ENCODE measurements at places on chromosomes 4 and X.
A peak's percentile ranks its signal among the peaks of the same experiment; 100 is the strongest.

GRCh38 chr4:77104791-77105540 is 29.2 kb upstream of the CCNI start:
- DNase-seq: no peak

GRCh38 chr4:76965866-76966579 is 16.5 kb downstream of the SEPTIN11 start:
- DNase-seq: no peak

DNA sequence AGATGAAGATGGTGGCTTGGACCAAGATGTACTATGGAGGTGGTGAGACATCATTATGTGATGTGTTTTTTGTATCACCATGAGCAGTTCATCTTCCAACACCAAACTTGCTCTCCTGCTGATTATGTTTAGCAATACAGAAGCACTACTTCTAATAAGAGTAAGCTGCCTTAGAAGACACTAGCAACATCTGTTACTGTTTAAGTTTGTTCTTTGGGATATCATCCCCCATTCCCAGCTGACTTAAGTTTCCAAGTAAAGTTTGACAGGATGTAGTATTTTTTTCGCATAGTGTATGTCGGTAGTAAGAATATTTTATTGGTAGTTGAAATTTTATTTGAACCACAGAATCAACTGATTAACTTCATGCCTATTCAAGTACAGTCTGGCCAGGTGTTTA is 123.5 kb upstream of the BMPR1B start:
- peak; percentile 38 for DNase-seq

DNA sequence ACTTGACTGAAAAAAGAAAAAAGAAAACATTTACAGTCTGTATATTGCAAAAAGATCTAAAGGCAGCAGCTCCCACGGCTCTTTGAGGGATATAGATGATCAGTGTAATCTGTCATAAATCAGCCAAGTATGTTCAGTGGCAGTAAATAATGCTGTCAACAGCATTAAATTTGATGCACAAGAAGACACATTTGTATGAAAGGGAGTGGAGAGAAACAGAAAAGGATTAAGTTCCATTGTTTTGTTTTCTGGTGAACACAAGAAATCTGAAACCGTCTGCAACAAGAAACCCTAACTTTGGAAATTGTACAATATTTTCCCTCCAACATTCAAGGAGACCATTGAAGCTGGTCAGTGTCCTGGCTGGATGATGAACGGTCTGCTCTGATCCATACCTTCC is 27.6 kb upstream of the C1QTNF7 start:
- no peak for DNase-seq

DNA sequence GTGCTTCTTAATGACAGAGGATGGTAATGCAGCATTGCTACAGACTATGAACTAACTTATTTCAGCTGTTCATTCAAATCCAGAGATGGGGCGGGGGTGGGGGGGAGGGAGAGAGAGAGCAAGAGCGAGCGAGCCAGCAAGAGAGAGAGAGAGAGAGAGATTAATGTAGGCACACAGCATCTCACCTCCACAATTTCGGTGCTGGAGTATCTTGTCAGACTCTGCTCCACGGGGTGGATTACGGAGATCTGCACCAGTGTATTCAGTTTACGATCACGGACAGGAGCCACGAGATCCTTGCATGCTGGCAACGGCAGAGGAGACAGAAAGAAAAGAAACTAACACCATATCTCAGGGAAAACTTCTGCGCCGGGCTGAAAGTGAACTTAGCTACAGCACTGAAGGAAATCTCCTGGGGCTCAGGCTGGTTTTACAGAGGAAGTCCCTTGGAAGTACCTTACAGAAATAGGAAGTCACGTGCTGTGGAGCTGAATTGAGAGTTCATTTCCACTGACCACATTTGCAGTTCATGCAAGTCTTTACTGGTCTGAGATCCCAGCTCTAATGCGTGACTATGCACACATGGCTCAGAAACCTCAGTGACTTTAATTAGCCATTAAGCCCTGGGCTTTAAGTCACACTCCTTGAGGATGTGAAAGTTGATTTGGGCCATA is 440.9 kb downstream of the INPP4B start:
- DNase-seq: peak; percentile 69

- no peak for DNase-seq
These were observed 19.2 kb downstream of the MEPE start for GRCh38 chr4:87851953-87852352.

GRCh38 chr4:24103434-24104157 is 213.7 kb upstream of the PPARGC1A start:
- no peak for DNase-seq

DNA sequence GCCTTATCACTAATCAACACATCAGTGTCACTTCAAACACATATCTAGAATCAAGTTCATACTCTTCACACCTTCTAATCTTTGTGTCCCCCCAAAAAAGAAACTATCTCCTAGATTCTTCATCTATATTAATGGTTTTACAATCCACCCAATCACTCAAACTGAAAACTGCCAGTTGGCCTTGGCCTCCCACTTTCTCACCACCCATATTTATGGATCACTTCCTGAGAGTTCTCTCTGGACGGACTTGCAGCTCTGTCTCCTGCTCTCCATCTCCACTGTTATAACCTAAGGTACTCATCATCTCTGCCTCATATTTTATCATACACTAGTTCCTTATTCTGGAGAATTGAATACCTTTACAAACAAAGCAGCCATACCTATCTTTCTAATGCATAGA is 106.1 kb upstream of the ATOH1 start:
- DNase-seq: no peak

DNA sequence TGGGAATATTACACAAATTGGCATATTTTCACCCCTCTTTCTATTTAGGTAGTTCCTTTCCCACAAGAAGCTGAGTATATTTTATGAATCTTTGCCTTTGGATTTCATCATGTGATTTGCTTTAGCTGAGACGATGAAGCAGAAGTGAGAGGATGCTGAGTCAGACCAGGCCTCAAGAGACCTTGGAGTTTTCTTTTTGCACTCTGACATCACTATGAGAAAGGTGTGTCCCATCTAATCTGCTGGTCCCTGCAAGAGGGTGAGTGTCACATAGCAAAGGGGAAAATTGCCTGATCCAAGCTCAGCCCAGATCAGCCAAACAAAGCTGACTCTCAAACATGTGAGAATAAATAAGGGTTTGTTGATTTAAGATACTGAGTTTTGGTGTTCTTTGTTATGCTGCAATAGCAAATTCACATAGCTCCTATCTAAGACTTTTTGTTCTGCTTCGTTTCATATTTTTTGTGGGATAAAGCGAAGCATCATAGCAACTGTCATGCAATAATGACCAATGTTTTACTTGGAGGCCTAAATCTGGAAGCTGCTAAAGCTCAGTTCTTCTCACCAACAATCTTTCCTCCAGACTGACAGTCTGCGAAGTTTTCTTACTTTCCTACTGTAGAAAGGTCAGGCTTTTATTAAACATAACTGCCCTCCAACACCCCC is 176.9 kb downstream of the PDHA2 start:
- DNase-seq: no peak

DNA sequence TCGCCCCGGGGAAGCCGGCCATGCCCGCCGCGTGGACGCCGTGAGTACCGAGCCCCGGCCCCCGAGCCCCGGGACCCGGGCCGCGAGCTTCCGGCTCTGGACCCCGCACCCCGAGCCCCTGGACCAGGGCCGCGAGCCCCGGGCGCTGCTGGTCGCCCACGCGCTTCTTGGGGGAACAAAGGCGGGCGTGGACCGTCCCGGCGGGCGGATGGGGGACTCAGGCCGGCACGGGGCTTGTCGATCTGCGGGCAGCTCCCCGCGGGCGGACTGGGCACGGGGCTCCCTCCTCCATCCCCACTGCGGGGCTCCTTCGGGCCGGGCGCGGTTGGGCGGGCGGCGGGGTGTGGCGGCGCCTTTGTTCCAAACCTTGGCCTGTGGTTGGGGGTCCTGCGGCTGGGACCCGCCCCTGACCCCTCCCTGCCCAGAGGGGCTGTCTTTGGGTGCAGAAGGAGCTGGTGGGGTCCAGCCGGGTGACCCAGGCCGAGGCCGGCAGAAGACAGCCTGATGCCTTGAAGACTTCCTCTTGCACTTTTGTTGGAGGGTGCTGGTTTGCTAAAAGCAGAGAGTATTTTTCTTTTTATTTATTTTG is 25.2 kb upstream of the ADD1 start:
- no peak for DNase-seq

DNA sequence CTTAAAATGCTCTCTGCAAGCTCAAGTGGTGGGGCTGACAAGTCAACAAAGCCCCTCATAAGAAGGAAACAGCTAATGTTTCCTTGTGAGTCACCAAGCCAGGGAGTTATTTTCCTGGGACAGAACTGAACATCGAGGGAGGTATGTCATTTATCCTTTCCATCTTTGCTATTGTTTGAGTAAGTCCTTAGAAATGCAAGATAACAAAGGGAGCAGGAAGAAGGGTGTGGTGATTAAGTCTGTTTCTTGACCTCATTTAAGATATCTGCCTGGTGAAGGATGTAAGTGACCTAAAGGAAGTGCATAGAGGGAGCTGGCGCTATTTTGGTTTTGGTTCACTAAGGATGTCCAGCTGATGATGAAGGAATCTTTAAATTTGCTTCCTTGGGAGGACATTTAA is 39.9 kb downstream of the ATG4A start:
- DNase-seq: no peak

DNA sequence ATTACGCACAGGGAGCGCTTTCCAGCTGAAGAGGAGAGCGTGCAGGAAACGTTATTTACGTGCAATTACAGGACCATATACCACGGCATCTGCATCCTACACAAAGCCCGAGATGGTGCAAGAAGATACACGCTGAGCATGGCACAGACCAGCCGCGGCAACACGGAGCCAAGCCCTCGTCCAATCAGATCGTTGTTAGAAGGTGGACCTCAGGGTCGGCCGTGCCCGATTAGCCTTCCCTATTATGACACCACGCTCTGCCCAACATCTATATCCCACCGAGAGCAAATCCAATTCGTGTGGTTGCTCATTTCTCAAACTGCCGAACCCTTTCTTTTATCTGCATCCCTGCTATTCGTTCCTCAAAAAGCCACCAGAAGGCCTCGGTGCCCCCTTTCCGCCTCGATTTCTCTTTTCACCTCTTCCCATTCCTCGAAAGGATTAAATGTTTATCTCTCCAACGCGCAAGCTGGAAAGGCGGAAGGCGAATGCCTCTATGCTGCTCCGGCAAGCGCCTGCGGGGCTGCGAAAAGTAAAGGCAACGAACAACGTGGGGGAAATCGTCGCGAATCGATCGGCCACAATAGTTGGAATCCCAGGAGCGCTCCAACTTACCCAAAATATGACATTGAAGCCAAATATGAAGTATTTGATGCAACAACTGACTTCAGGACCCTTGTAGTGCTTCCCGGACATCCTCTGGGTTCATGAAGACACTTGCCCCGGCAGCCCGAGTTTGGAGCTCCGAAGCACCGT is 702 bp downstream of the TSPAN5 start:
- peak; percentile 42 for DNase-seq

GRCh38 chr4:46653842-46654241 is 255.2 kb downstream of the COX7B2 start:
- no peak for DNase-seq

DNA sequence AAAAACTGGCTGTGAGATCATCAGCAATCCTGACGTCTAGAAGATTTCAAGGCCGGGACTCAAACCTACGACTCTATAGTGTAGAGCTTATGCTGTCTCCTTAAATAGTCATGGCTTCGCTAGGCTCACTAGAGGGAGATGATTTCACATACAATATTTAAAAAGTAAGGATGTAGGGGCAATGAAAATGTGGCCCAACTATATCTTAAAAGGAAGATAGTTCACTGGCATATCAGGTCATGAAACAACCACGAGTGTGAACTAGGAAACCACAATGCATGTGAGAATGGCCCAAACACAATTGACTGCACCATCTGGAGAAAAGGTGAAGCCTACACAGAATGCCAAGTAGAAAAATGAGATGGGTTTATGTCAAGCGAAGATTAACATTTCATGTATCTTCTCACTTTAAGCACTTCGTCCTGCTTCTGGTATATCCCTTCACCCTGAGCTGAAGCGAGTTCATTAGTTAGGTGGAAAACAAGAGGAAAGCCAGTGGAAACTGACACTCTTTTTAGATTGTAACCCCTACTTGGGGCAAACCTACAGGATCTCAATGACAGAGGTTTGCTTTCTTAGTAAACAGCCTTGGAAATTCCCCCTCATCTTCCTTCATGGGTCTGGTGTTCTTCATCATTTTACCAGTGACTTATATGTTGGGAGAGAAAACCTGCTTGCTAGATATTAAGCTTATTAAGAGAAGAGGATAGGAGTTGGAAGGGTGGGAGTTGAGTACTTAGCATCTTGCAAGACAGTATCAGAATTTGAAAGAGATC is 17.4 kb downstream of the FAM9C start:
- no peak for DNase-seq

DNA sequence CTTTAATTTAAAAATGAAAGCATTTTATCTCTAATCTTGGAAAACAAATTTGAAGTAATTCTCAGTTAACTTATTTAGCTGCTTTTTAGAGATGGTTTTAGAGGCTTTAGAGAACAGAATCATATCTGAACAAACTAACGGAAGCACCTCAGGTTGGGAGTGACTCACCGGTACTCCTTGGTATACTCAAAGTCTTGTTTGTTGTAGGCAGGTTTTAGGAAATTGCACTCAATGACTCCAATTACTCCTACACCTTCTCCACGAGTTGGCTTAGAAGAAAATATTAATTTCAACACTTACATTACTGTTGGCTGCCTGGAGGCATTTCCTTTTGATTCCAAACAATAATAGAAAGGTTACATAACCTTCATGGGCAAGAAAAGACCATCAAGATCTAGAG is 23.6 kb downstream of the MORC4 start:
- no peak for DNase-seq

GRCh38 chr4:4590546-4590945 is 48.7 kb upstream of the STX18 start:
- DNase-seq: no peak

DNA sequence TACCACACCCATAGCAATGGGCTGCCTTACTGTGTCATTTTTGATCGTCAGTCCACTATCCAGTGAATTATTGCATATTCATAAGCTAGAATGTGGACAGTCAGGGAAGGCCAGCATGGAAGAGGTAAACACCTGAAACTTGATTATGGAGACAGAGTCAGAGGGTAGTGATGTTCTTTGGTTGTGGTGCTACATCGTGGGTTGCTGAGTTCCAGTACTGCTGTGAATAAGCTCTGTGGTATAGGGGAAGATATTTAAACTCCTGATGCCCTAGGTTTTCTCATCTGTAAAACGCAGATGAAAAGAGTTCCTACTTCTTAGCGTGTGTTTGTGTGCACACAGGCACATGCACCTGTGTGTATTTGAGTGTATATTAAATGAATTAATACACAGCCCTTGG is 69.9 kb downstream of the CPE start:
- no peak for DNase-seq

- DNase-seq: no peak
These were observed 7.6 kb upstream of the SYTL5 start for GRCh38 chrX:37998586-37999262.

GRCh38 chr4:133385161-133385954 is 236.3 kb downstream of the PCDH10 start:
- DNase-seq: no peak

GRCh38 chr4:56129431-56129861 is 180.7 kb downstream of the CEP135 start:
- DNase-seq: no peak

GRCh38 chrX:51931566-51932150 is 38.2 kb downstream of the MAGED1 start:
- DNase-seq: peak; percentile 3

- no peak for DNase-seq
These were observed 92.0 kb upstream of the SMARCAD1 start for GRCh38 chr4:94115687-94116086.

All from GM04504 (cell line).